ENCODE measurements at places on chromosomes 2 and 18.

DNA sequence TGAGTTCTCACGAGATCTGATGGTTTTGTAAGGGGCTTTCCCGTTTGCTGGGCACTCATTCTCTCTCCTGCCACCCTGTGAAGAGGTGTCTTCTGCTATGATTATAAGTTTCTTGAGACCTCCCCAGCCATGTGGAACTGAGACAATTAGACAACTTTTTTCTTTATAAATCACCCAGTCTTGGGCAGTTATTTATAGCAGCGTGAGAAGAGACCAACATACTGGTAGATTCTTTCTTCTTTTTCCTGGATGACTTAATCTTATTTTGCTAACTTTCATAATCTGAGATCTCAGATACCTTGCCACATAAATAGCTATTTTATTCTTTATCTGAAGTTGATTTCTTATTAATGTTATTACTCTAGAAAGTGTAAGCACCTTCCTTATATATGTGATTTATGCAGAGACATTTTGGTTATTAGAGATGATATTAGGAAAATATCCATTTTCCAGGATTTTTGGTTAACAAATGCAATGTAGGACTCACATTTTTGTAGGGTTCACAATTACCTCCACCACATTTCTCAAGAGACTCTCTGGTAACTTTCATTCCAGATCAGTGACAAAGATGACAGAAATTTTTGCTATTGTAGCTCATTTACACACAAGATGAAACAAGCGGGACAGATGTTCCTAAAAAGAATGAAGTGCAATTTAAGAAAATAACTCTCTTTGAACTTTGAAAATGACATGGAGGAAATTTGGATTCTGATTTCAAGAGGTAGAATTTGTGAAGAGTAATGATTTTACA is 97.9 kb upstream of the RND3 start:
- DNase-seq, result no peak

- no peak for DNase-seq
Measured at GRCh38 chr2:239120664-239121063, 272.8 kb downstream of the TWIST2 start.

- peak; percentile 82 for DNase-seq
Measured at GRCh38 chr2:174486563-174487107, at the start of gene GPR155. Gene GPR155 (minus strand): TSS chr2:174487029. CDS start chr2:174481956, 5,073 bp downstream.

DNA sequence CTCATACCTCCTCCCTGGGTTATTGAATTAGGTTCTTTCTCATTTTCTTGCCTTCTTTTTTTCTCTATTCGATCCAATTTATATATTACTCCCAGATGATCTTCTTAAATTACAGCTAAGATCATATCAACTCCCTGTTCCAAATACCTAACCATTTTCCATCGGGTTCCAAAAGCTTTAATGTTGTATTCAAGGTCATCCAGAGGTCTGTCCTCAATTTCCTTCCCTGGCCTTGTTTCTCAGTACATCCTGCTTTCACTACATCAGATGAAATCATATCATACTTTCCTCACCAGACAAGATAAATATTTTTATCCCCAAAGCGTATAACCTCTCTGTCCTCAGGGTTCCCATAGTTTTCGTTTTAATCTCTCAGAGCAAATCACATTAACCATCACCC is 36.3 kb upstream of the GREB1L start:
- no peak for DNase-seq

- no peak for DNase-seq
Measured at GRCh38 chr2:213224366-213224765, 59.9 kb upstream of the SPAG16 start.

- DNase-seq, result no peak
Measured at GRCh38 chr18:57087644-57088376, 59.1 kb upstream of the BOD1L2 start.

DNA sequence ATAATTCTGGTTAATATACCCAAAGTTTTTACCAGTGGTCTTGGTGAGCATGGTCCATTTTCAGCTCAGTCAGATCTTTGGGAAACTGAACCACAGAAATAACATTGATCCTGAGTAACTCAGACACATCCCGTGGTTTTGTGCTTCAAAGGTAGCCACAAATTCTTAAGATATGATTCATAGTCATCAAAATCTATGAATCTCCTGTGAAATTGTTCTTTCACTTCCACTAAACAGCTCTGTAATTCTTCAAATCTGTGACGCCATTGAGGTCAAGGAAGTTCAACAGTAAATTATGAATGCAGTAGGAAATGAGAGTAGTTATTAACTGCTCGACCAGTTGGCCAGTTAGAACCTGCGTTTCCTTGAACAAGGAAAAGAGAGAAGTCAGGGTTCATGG is 147.3 kb downstream of the IRS1 start:
- DNase-seq, result no peak

DNA sequence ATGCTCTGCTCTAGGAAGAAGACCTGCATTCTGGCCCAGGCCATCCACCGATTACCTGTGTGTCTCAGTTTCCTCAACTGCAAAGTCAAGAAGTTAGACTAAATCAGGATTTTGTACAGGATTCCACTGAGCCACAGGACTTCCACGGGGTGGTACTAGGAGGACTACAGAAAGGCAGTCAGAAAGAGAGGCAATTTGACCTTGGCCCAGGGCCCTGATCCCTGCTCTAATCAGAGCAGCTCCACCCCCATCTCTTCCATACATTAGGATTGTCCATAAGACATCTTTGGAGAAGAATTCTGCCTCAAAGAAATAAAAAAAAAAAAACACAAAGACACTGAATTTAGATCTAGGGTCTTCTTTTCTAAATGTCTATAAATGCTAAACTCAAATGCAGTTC is 52.8 kb upstream of the TSPYL6 start:
- DNase-seq, result no peak

GRCh38 chr18:3624935-3625741 is 175.2 kb downstream of the TGIF1 start:
- no peak for DNase-seq

DNA sequence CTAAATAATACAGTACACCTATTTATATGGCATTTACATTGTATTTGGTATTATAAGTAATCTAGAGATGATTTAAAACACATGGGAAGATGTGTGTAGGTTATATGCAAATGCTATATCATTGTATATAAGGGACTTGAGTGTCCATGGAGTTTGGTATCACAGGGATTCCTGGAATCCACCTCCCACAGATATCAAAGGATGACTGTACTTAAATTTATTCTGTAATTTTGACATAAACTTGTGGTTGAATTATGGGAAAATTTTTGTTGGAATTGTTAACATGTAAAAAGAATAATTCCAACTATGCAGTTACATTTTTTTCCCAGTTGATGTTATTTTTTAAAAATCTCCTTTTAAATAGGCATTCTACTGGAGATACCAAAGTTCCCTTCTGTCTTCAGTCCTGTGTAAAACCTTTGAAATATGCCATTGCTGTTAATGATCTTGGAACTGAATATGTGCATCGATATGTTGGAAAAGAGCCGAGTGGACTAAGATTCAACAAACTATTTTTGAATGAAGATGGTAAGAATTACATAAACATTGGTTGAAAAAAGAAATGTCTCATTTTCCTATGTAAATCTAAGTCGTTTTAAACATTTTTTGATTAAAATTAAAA is 24.1 kb downstream of the GLS start:
- no peak for DNase-seq

- no peak for DNase-seq
Measured at GRCh38 chr2:136210455-136210805, 92.5 kb upstream of the CXCR4 start.

DNA sequence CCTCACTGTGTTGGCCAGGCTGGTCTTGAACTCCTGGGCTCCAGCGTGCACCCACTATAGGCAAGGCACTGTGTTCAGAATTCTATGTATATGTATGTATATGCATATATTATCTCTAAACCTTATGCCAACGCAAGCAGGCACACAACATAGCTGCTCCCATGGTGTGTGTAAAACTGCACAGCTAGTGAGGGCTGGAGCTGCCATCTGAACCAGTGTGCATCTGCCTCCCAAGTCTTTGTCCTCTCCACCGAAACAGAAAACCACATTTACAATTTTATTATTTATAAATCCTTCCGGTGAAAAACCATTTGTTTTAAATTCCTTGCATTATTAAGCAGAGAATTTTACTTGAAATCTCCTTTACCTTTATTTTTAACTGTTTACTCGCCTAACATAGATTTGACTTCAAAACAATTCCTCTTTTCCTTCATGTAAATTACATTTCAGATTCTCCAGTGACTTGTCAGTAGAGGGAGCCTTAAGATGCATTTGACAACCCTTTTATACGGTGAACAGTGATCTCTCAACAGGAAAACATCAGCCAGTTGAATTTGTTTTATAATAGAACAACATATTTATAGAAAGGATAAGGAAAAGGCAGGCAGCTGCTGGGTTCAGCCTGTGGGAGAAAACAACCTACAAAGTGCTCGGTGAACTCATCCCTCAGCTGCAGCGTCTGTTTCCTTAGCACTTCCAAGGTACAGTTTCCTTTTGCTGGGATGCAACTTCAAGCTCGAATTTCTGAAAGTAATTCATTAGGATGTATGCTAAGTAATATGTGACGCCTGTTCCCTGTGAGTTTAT is 101.2 kb downstream of the MYT1L start:
- DNase-seq, result no peak

DNA sequence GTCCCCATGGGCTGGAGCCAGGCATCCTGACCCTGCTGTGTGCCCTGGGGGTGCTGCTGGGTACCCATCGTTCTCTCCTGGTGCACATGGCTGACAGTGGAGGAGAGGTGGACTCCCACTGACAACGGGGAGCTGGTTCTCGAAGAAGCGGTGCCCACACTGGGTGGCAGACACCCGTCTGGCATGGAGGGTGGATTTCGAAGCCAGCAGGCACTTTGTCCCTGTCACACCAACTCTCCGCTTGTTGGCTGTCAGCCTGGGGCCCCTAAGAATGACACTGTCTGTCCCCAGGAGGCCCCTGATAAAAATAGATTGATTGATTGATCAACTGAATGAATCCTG is 55.4 kb downstream of the RTP5 start:
- DNase-seq, result no peak

- no peak for DNase-seq
Measured at GRCh38 chr2:28547223-28547860, 51.5 kb downstream of the PLB1 start.

- DNase-seq, result no peak
Measured at GRCh38 chr2:239950144-239951128, 74.7 kb downstream of the NDUFA10 start.

DNA sequence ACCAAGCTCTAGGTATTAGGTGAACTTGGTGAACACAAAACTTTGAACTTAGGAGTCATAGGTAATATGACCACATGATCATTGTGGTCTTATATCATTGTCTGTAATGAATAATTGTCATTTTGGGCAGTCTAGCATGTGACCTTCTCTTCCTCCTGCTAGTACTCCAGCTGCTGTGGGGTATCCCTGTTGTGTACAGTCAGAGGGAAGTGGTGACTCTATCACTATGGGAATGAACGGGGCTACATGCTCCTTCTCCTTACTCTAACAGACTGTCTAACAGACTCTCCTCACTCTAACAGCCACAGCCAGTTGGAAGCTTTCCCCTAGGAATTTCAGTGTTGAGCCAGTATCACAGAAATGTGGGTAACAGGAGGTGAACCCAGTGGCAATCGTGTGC is 68.2 kb upstream of the NEDD4L start:
- no peak for DNase-seq

DNA sequence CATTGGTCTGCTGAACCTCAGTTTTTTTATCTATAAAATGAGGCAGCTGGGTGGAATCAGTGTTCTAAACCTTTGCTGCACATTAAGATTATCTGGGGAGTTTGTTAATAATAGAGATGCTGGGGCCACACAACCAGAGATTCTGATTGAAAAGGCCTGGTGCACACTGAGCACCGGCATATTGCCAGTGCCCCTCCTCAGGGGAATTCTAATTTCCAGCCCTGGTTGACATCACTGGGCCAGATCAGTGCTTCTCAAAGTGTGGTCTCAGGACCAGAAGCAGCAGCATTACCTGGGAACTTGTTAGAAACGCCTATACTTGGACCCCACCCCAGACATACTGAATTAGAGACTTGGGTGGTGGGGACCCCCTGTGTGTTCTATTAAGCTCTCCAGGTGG is 112.5 kb downstream of the SETBP1 start:
- no peak for DNase-seq

- no peak for DNase-seq
Measured at GRCh38 chr2:68390586-68390985, 25.5 kb downstream of the PLEK start.

GRCh38 chr2:153028626-153029025 is 310.2 kb downstream of the ARL6IP6 start:
- no peak for DNase-seq

- DNase-seq, result no peak
Measured at GRCh38 chr18:52685316-52685715, 345.3 kb downstream of the DCC start.

DNA sequence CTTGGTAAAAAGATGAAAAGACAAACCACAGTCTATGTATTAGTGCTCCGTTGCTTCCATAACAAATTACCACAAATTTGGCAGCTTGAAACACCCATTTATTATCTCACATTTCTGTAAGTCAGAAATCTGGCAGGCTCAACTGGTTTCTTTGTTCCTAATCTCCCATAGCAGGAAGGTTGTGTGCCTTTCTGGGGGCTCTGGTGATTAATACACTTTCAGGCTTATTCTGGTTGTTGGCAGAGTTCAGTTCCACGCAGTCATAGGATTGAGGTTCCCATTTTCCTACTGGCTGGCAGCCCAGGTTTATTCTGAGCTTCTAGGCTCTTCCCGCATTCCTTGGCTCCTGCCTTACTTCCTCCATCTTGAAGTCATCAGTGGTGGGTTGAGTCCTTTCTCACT is 189.3 kb downstream of the ANAPC1 start:
- DNase-seq, result peak; percentile 60

DNA sequence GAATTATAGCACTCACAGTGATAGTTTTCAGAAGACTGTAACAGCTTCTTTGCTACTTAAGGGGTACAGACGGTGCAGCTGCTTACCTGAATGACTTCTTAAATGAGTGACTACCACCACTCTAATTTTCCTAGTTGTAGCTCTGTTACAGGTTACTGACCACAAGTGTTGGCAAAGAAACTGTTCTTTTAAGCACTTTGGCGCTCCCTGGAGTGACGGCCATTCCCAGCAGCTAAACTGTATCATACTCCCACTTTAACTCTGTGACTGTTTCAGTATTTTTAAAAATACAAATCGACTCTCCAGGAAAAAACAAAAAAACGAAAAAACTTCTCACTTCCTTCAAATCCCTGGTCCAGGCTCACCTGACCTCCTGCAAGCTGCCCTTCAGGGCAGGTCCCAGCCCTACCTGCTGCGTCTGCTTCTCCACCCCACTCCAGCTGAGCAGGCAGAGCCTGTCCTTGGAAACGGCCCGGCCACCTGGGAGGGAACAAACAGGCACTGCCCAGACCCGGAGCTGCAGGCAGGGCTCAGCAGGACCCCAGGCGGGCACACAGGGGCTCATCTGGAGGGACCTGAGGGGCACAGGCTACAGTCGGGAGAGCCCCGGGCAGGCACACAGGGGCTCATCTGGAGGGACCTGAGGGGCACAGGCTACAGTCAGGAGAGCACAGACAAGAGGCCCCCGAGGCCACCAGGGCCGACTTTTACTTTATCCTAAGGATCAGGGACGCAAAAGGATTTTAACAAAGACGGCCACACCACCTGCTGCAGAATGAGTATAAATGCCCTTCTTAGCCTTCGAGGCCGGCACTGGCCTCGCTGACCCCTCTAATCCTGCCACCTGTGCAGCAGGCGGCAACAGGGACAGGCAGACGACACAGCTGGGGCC is 24.5 kb downstream of the SLC66A2 start:
- peak; percentile 12 for DNase-seq
